ENCODE measurements at places on chromosomes 2 and 18.

DNA sequence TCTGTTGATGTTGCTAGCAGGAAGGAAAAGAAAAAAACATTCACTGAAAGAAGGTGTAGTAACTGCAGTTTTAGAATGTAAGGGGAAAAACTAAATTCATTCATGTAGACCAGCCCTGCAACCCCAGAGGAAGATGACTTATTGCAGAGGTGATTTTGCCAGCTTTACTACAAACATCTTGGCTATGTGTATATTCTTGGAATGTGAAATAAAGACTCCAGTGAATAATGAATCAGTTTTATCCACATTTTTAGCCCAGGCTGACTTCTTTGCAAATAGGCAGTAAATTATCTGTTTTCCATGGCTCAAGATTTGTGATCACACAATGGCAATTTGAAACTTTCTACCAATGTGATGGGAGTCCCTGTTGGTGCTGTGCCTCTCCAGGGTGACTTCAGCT, 206.1 kb upstream of the SETBP1 start:
- DNase-seq = no peak

DNA sequence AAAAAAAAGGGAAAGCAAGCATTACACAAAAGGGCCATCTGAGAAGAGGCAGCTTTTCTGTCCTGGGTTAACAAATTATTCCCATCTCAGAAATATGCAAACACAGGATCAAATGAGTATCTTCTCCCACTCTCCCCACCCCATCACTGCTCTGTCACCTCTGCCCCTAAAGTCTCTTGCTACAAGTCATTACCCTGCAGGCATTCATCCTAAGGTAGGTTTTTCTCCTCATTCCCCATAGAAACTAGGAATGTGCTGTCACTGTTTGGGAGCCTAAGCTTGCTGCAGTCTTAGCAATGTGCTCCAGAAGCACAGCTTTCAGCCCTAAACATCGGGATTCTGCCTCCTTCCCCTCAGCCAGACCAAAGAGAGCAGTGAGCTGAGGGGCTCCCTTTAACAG, 3.6 kb downstream of the LRRTM1 start:
- DNase-seq = no peak

DNA sequence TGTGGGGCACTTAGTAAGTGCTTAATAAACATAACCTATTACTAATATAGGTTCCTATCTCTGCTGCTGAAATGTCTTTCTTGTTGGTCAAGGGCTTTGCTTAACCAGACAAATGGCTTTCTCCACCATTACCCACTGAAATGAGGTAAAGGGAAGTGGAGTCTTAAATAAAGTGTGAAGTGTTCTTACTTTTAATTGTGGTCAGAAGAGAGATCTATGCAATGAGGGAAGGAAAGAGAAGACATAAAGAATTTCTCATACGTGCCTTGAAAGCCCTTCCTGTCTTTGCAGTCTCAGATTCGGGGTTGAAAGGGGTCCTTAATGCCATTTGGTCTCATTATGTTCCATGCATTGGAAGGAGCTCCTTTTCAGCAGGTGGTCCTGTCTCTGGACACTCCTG, 6.9 kb upstream of the CXCR4 start:
- no peak for DNase-seq

DNA sequence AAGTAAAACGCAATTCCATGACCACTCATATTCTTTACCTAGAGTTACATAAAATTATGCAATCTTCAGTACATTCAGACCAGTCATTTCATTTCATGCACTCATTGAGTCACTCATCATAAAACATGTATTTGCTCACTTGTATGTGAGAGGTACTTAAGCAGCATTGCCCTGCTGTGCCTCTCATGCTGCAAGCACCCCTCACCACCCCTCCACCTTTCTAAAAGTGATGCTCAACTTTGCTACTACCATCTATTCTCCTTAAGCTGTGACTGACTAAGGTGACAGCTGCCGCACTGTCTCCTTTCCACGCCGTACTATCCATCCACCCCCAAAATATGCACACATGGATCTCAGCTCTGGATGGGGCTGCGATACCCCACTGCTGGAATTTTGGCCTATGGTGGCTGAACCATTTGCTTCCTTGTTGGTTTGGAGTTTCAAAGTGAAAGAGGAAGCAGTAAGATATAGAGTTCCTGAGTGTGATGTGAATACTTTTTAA, 7.2 kb downstream of the ARHGAP25 start:
- no peak for DNase-seq

DNA sequence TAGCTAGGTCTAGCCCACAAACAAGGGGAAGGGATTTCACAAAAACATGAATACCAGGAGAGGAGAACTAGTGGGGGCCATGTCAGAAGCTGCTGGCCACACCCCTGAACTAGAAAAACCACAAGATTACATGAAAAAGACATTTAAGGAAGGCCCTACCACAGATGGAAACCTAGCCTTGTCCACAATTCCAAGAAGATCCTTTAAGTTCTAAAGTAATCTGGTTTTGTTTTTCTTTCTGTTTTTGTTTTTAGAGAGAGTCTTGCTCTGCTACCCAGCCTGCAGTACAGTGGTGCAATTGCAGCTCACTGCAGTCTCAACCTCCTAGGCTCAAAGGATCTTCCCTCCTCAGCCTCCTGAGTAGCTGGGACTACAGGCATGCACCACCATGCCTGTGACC, 34.2 kb upstream of the CAB39 start:
- DNase-seq = no peak

DNA sequence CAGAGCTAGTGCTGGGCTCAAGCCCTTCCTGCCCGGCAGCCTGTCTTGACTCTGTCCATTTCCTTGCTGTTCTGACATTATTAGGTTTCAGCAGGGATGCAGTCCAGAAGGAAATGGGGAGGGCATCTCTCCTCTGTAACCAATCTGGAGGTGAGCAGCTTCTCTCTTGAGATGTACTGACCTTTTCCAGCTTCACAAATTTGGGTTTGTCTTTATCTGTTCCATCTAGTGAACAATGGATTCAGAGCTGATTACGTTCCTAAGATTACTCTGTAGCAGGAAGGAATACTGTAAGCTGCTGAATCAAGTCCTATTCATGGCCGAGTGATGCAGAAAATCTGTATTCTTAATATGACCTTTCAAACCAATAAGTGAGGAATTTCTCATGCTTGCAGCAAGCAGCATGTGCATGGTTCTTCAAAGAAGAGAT, 11.0 kb downstream of the PLA2R1 start:
- no peak for DNase-seq

DNA sequence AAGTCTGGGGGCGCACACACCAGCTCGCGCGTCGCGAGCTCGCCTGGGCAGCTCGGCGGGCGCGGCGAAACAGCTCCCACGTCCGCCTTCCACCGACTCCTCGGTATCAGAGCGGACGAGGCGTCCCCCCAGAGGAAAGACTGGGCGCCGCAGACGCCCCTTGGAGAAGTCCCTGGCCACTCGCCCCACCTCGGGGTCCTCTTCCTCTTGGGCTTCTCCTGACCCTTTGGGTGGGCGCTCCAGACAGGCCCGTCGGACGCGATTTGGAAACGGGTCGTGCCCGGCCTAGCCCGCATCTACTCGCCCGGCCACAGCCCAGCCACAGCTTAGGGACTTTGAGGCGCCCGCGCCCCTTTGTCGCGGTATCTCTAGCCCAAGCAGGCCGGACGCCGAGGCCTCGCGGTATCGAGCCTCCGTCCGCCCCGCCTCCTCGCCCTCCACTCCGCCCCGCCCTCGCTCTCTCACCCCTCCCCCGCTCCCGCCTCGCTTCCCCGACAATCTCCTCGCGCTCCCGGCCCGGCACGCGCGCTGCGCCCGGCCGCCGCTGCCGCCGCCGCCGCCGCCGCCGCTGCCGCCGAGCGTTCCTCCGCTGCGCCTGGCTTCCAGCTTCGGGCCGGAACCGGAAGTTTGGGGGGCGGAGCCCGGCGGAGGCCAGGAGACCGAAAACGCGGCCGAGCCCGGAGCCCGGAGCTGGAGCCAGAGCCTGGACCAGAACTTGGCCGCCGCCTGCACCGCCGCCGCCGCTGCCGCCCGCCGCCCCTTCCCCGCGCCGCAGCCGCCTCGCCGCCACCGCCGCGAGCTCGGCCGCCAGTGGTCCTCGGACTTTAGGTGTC, 749 bp upstream of the ACVR2A start:
- DNase-seq = peak; percentile 63

DNA sequence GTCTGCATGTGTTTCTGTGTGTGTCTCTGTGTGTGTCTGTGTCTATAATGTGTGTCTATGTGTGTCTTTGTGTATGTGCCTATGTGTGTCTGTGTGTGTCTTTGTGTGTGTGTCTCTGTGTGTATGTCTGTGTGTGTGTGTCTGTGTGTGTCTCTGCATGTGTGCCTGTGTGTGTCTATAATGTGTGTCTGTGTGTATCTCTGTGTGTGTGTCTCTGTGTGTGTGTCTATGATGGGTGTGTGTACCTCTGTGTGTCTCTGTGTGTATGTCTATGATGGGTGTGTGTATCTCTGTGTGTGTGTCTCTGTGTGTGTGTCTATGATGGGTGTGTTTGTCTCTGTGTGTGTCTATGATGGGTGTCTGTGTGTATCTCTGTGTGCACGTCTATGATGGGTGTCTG, 126.2 kb upstream of the GPC1 start:
- no peak for DNase-seq

- no peak for DNase-seq
Observed at GRCh38 chr18:75422341-75422910, 5.1 kb downstream of the SMIM21 start.

DNA sequence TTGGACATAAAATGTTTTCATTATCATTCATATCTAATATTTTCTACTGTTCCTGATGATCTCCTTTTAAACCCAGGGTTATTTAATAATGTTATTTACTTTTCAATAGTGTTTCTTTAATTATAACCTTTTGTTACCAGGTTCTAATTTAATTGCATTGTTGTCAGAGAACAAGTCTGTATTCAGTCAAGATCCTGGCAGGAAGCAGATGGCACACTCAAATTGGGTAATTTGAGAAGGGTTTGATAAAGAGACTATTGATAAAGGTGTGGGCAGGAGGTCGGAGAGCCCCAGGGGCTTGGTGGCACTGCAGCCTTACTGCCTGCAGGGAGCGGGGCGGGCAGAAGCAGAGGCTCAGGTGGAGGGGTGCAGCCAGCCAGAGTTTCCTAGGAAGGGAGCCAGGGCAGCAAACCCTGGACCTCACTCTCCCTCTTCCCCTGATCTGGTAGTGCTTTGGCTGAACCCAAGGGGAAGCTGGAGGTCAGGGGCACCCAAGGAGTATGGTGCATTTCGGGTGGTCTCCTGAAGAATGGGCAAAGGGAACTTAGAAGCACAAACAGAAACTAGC, 2.3 kb upstream of the KIF1A start:
- DNase-seq = no peak

DNA sequence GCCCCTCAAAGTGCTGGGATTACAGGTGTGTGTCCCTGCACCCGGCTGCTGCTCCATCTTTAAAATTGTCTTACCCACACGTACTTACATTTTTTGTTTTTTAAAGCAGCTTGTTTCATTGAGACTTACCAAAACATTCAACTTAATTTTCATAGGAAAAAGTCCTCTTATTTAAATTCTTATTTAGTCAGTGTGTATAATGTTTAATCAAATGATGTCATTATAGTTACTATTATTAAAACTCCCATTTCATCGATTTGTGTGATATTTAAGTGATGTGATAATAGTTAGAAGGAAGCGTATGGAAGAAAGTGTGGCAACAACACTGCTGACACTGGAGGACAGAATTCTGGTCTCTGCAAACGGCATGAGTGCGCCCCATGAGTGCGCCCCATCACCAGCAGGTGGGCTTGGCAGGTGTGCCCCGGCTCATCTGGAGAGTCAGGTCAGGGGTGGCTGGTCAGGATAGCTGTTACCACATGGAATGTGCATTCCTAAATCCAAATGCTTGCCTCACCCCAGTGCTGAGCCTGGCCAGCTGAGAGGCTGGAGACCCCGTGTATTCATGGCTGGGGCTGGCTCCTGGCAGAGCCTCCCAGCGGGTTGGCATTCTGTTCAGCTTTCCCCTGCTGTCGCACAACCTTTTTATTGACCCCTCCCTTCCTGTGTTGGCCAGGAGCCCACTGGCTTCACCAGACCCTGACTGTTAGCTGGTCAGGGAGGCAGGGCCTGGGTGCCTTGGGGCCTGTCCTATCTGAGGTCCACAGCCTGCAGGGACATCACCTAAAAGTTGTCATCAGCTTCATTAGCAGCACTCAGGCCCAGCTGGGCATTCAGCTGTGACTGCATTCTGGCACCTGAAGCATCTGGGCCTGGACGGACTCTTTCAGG, 79.7 kb downstream of the AGAP1 start:
- DNase-seq = no peak

- DNase-seq = no peak
Observed at GRCh38 chr2:136319237-136319636, 201.3 kb upstream of the CXCR4 start.
